CD4-positive, alpha-beta T cell treated with Interleukin-2 at 100 ng/mL for 4 hours (primary cell): ENCODE measurements at places on chromosomes 16 and 17.

DNA sequence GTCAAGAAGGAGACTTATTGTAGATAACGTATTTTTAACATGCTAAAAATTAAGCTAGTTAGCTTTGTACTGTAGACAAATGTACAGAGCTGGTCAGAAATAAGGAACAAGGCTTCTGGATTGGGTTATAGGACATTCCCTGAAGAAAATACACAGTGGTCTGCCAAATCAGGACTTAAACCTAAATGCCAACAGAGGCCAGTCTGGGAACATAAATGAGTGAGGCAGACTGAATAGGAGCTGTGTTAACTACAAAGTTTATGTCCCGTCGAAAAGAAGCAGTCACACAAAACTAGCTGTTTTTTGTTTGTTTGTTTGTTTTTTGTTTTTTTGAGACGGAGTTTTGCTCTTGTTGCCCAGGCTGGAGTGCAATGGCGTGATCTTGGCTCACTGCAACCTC, 120.4 kb upstream of the C17orf78 start:
- DNase-seq: no peak

GRCh38 chr16:1539720-1540555, 6.5 kb downstream of the TMEM204 start:
- no peak for DNase-seq

DNA sequence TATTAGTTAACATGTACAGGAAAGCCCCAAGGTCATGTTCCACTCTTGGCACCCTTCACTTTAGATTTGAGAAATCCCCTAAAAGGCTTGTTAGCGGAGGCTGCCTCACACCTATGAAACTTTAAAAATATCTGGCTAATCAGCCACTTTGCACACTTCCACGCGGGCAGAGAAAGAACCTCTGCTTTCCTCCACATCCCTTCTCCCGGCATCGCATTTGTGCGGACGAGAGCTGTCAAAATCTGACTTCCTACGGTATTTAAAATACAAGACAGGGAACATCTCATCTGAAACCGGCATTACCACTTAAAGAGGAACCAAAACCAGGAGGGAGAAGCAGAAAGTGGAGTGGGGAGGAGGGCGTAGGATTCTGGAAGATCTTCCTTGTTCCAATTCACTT, 422.3 kb downstream of the TMEM114 start:
- no peak for DNase-seq

DNA sequence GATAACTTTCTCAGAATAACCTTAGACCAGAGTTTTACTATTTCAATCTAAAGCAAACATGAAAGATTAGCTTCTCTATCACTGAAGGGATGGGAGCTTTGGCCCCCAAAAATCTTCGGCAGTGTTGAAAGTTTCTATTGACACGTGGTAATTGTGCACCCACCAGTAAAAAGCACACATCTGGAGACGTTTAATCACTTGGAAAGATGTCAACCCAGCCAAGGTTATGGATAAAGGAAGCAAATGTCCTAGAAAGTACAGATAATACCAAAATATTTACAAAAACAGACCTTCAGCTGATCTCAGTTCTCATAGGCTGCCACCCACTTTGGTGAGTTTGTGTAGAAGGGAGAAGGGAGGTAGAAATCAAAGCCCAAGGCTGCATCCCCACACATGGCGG, 5.3 kb downstream of the MYCBPAP start:
- no peak for DNase-seq

- no peak for DNase-seq
Measured at GRCh38 chr17:1967213-1967612, 57.9 kb downstream of the RTN4RL1 start.

DNA sequence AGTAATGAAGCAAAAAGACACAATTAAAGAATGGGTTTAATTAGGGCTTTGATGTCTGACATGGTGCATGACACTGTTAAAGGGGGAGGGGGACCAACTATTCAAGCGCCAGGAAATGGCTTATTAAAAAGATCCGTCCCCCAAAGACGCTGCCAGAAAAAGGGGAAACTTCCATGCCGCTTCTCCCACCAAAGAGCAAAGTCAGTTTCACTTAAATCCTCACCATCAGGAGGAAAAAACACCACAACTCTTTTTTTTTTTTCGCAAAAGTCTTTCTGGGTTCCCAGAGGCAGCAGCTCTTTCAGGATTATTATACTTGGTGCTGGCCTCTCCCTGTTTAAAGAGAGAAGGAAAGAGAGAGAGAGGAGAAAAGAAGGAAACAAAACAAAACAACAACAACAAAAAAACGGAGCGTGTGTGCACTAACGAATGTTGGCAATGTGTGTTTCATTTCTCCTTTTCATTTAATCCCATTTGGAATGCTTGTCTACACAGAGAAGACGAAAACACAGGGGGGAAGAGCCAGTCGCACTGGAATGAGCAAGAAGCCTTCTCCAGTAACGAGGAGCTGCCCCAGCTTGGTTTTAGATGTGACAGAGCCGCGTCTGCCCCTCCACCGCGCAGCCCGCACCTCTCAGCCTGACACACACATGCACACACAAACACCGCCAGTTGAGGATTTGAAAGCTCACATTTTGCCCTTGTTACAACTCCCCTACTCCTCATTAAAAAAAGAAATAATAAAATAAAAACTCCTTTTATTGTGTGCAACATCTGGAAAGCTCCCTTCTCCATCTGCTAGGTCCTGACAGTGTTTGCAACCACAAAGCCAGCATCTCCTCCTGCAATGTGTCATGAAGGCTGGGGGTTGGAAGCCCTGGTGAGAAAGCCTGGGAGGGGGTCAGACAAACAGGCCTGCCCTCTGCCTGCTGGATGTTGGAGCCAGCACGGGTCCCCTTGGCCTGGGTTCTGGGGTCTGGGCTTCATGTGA, 32.7 kb upstream of the AXIN2 start:
- no peak for DNase-seq

GRCh38 chr17:40445751-40446468, 2.7 kb downstream of the IGFBP4 start:
- no peak for DNase-seq

- DNase-seq: no peak
Measured at GRCh38 chr17:47949946-47950345, 7.7 kb downstream of the PRR15L start.

GRCh38 chr17:1461198-1461944, 5.3 kb upstream of the CRK start:
- DNase-seq: no peak

GRCh38 chr16:4733747-4734062, 366 bp downstream of the ANKS3 start:
- DNase-seq: no peak

DNA sequence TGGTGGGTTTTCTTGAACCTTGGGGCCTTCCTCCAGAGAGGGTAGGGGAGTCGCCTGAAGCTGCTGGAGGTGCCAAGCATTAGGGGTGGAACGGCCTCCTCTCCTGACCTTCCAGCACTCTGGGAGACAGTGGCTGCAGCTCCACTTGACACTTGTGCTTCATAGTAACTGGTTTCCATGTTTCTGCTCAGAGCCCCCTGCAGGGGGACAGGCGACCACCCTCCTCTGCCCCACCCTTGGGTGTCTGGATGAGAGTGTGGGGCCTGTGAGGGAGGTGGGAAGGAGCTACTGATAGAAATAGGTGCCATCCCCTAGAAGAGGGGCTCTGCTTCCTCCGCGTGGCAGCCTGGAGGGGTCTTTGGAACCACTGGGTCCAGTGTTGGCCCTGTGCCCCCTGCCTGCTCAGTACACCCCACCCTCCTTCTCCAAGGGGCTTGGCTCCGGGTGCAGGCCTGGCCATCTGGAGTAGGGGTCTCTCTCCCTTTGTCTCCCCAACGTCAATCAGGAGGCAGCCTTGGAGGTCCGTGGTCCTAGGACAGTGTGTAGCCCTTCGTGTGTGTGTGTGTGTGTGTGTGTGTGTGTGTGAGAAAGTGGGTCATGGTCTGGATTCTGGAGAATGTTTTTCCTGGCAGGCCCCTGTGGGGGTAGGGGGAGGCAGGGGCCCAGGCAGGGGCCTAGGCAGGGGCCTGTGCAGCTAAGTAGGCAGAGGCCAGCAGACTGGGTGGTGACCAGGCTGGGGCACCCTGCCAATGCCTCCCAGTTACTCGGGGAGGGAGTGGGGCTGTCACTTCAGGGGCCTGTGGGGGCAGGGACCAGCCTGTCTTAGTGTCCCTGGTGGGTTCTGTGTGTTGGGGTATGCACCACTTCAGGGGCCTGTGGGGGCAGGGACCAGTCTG, 4.9 kb downstream of the LASP1 start:
- DNase-seq: no peak

DNA sequence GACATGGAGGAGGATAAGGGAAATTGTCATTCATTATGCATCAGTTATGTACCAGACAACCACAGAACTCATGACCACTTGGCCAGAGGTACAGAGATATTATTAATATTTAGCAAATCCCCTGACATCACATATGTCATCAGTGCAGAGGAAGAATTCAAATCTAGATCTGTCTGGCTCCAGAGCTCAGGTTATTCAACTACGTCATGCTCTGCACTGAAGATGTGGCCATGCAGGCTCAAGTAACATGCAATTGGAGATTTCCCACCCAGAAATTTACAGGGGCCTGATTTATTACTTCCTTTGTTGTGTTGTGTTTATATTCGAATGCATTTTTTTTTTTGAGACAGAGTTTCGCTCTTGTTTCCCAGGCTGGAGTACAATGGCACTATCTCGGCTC, 224.3 kb downstream of the HS3ST4 start:
- no peak for DNase-seq
